Stimulated activated CD4-positive, alpha-beta T cell treated with anti-CD3 and anti-CD28 coated beads, Interleukin-1b, Interleukin-23, amount 100 ng/mL, for 4 hours (primary cell): ENCODE measurements at places on chromosomes 4 and X.

GRCh38 chrX:109299091-109299490, 182.8 kb downstream of the GUCY2F start:
- no peak for DNase-seq

- no peak for DNase-seq
These were observed 92.6 kb downstream of the ASB9 start for GRCh38 chrX:15177316-15177715.

DNA sequence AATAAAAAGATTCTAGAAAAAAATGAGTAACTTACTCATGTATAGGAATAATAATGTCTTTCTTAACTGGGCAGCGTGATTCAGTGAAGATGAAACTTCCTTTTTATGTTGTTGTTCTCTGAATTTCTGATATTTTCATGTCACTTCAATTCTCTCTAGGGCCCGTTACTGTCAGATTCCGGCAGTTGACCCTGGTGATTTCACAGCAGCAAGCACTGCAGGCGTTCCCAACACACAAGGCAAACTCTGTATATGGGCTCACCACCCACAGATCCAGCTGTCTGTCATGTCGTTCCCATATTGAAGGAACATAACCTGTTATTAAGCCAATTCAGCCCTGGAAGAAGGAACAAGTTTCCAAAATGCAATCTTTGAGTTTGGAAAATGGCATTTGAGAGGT, 288.3 kb upstream of the GALNTL6 start:
- no peak for DNase-seq

DNA sequence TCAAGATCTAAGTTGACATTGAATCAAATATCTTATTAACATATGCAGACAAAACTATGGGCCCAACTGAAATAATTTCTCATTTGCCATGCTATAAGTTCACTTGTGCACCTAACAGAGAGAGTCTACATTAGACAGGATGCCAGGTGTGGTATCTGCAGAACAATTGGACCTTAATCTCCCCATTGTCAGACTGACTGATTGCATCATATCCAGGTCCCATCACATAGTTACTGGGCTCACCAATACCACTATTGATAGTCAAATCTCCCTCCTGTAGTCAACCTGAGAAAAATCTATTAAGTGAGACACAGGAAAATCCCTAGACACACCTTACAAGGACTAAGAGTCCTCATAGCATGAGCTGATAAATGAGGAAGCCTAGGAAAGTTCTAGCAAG, 156.0 kb upstream of the FRG1 start:
- no peak for DNase-seq

GRCh38 chr4:166777760-166778159, 456.5 kb downstream of the SPOCK3 start:
- DNase-seq: no peak
